Tongue (tissue), 3 donors: ENCODE measurements at places on chromosomes 2 and 18. TPM values are rescaled to one million over a fixed set of nuclear protein-coding genes. Genes with fewer than 3 reads are reported as not detected.

Gene CFAP65
- not detected for total RNA-seq

Gene CELF4
- 0.51 TPM for total RNA-seq

Gene SERPINB3
- total RNA-seq, result 1.3 TPM

Gene TGFA
- total RNA-seq, result 6.3 TPM

Gene LRP2
- 0.10 TPM for total RNA-seq

Gene RAB6C
- total RNA-seq, result 0.10 TPM

Gene PARD6G
- total RNA-seq, result 11.6 TPM

Gene GALR1
- 0.21 TPM for total RNA-seq
